ENCODE measurements at places on chromosomes 11 and 22.

DNA sequence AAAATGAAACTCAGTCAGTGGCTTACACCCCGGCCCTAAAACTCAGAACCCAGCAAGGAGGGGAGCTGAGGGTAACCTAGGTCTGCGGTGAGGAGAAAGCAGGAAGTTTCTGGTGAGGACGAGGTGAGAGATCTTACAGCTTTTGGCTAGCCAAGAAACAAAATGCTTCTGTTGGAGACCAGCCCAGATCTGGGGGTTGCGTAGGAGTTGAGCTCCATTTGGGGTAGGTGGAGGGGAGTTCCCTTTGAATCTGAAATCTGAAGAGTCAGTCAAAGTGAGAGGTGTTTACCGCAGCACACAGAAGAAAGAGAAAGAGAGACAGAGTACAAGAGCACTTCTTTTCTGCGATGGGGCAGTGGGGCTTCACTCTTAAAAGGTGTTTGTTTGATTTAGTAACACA is 29.6 kb downstream of the EHF start:
- peak; percentile 38 for DNase-seq

GRCh38 chr11:833114-833791 is 501 bp downstream of the CD151 start:
- peak; percentile 70 for DNase-seq

- DNase-seq = no peak
Observed at GRCh38 chr11:112630496-112630895, 330.7 kb upstream of the NCAM1 start.

DNA sequence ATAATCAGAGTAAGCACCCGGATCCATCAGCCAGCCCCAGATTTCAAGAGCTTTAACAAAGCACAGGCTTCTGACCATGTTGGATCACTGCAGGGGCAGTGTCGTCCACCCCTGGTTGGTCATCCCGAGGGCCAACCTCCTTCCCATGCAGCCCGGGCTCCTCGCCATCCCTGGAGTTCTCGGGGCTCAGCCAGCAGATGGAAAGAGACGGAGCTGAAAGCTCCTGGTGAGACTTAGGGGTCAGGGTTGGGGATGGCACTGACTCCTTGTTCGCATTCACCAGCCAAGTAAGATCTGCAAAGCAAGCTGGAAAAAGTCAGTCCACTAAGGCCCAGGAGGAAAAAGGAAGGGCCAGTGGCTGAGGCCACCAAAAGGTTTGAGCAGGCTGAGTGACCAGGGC is 888.9 kb downstream of the BRD1 start:
- no peak for DNase-seq

DNA sequence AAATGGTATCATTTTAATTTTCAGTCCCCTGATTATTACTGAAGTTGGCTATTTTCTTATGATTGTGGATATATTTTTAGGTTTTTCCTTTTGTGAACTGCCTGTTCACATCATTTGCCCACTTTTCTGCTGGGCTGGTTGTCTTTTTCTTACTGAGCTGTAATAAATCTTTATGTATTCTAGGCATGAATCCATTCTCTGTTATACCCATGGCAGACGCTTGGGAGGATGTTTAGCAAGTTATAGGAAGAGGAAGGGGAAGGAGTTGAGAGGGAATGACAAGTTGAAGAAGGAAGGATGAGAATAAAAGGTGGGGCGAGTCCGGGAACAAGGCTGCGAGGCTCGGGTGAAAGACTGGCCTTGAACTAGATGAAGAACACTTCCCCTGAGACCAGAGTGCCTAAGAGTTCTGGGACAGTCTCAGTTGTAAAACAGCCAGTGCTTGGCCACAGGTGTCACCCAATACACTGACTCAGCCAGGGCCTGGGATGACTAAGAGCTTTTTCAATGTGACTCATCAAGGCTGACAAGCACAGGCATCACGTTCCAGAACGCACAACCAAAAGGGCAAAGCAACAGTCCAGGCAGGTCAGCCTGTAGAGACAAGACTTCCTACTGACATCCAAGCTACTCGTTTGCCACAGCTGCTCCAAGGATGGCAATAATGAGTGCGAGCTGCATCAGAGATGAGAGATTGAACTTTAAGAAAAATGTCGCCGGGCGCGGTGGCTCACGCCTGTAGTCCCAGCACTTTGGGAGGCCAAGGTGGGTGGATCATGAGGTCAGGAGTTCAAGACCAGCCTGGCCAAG is 35.2 kb downstream of the LRFN4 start:
- DNase-seq = peak; percentile 79

DNA sequence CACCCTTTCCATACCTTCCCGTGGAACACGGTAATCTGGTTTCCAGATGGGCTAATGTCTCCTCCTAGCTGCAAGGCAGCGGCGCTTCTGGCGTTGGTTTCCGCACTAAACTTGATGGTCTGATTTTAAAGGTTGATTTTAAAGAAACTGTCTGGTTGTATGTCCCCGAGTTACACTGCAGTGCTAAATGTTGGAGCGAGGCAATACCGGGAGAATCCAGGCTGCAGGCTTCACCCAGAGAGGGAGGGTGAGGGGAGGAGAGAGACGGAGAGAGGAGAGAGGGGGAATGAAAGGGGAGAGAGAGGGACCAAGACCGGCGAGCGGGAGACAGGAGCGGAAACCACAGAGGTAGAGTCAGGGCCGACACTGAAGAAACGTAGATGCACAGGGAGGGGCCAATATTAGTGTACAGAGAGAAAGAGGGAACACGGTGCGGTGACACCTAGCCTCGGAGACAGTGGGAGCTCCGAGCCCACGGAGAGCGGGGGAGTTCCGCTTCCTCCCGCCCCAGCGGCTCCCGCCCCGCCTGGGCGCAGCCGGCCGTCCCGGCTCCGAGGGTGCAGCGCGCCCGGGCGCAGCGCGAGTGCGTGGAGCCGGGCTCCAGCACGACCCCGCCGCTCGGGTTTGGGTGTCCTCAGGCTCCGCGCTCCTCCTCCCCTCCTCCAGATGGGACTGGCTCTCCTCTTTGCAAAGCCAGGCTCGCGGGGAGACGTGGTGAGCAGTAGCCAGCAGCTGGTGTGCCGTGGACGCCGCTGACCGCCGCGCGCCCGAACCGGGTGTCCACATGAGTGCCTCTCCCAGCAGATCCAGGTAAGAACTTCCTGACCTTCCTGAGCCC is 71.9 kb upstream of the GRAMD1B start:
- peak; percentile 3 for DNase-seq

DNA sequence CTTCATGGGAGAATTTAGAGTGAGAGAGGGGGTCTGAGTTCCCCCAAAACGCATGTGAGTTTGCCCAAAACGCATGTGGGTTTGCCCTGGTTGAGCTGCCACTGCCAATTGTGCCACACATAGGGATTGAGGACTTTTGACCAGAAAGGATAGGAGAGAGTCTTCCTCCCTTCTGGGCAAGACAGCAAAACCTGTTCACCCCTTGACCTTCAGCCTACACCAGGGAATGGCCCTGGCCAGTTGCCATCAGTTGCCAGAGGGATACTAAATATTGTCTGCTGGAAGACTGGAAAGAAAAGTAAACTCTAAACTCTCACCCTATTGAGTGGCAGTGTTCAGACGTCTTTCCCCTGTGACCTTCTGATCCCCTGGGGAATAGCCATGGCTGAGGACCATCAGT is 363.8 kb downstream of the DLG2 start:
- no peak for DNase-seq

GRCh38 chr11:59141673-59142460 is 789 bp upstream of the FAM111A start:
- DNase-seq = peak; percentile 27

GRCh38 chr11:15683528-15683927 is 568.8 kb downstream of the INSC start:
- DNase-seq = no peak

DNA sequence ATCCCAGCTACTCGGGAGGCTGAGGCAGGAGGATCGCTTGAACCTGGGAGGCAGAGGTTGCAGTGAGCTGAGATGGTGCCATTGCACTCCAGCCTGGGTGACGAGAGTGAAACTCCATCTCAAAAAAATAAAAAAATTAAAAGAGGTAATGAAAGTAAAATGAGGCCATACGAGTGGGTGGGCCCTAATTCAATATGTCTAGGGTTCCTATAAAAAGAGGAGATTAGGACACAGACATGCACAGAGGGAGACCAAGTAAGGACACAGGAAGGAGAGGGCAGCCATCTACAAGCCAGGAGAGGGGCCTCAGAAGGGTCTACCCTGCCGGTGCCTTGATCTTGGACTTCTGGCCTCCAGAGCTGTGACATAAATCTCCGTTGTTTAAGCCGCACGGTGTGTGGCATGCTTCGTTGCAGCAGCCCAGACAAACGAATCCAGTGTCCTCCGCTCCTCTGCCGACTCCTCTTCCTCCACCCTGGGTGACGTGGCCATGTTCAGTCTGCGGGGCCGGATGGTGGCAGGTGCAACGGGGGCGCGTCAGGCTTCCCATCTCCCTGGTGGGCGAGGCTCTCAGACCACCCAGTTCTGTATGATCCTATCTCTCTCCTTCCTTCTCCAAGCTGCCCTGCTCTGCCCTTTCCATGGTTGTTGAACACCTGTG is 51.6 kb upstream of the PARVG start:
- DNase-seq = no peak

DNA sequence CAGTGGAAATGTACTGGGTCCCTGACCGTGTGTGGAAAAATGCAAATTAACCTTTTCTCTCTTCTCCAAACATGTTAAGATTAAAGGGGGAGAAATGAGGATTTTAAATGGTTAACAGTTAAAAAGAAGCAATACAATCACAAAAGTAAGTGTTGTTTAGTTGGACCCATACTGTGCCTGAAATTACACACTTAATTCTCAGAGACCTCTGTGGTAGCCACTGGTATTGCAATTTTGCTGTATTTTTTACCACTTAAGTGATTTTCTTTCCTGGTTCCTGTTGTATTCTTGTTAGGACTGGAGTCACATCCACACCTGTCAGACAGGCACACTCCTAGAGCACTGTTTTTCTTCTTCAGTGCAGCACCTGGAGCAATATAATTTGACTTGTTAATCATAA is 179.6 kb upstream of the PDGFD start:
- DNase-seq = peak; percentile 22

DNA sequence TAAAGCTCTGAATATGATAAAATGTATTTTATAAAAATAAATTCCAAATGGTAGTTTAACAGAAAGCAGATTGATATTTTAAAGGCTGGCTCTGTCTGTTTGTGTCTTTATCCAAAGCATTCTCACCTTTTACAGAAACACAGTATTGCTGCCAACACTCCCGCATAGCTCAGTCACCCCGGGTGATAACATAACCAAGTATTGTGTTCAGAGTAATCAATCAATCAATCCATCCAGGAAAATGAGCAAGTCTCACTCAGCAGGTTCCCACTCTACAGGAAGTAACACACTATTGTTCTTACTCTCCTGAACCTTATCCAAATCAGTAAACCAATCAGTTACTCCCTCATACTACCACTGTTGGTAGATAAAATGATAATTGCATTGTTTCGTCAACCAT is 203.4 kb downstream of the LRRC4C start:
- no peak for DNase-seq

GRCh38 chr11:47186700-47187695 is 764 bp upstream of the PACSIN3 start:
- peak; percentile 65 for DNase-seq

- no peak for DNase-seq
Observed at GRCh38 chr11:132821014-132821413, 711.3 kb downstream of the OPCML start.

- no peak for DNase-seq
Observed at GRCh38 chr11:129973809-129974208, 28.8 kb downstream of the PRDM10 start.

GRCh38 chr11:86719781-86720463 is 47.5 kb upstream of the ME3 start:
- DNase-seq = no peak

DNA sequence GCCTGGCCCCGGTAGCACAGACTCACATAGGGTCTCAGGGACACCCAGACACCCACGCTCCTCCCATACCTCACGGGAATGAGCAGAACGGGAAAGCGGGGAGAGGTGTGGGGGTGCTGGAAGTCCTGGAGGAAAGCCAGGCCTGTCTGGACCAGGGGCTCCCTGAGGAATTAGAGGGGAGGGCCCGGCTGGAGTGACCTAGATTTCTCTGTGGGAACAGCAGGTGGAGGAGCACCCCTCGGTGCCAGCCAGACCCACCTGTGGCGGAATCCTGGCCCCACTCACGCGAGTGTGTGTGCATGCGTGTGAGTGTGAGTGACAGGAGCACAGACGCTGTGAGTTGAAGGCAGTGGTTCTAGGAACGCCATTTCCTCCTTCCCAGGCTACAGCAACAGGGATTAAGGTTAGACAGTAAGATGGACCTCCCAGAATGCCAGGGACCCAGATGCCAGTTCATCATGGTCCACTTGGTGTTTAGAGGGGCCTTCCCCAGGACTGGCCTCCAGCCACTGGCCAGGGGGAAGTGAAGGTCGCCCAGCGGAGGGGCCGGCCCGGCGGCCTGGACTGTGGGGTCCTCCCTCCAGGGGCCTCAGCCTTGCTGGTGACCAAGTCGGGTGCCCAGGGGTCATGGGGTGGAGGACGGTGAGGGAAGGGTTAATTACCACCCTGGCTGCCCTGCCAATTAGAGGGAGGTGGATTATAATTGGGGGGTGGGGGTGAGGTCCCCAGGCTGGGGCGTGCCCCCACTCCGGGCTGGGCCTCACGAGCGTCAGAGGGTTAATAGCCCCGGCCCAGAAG is 1.0 kb downstream of the PKP3 start:
- DNase-seq = no peak

DNA sequence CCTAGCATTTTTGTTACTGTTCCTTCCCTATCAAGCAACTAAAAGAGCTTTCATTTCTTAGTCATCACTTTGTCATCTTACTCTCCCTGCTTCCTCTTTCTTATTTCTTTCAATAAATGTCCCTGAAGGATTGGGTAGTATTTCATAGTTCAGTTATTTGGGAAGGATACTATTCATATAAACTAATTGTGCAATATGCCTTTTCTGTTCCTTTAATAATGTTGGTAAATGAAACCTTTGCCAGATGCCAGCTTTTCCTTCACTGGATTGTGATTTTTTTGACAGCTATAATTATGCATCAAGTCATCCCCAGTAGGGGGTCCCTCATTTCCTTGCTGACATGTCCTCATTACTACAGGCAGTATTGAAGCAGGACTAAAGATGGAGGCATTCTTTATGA is 101.7 kb downstream of the ATM start:
- no peak for DNase-seq

GRCh38 chr11:35323076-35323868 is 96.1 kb downstream of the SLC1A2 start:
- no peak for DNase-seq

- no peak for DNase-seq
Observed at GRCh38 chr22:45704648-45705047, 33.0 kb downstream of the ATXN10 start.

- DNase-seq = peak; percentile 37
Observed at GRCh38 chr11:128544471-128545051, 42.8 kb downstream of the ETS1 start.

DNA sequence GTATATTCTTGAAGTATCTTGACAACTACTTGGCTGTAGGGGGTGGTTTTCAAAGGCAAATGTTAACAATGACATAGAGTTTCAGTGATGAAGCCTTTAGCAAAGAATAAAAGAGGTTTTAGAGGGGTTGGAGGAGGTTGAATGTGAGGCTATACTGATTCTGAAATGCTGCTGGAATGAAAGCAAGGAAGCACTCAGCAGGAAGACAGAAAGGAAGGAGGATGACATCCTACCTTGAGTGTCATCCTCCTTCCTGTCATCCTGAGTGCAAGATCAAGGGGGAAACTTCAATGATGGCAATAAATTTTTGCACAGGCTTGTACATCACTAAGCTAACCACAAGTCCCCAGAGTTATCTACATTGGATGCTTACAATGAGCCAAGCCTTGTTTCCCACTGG is 120.5 kb downstream of the APIP start:
- no peak for DNase-seq
